Glutamatergic neuron (in vitro differentiated cells): ENCODE measurements at places on chromosomes 4 and X. TPM values are rescaled to one million over a fixed set of nuclear protein-coding genes. Genes with fewer than 3 reads are reported as not detected.

DNA sequence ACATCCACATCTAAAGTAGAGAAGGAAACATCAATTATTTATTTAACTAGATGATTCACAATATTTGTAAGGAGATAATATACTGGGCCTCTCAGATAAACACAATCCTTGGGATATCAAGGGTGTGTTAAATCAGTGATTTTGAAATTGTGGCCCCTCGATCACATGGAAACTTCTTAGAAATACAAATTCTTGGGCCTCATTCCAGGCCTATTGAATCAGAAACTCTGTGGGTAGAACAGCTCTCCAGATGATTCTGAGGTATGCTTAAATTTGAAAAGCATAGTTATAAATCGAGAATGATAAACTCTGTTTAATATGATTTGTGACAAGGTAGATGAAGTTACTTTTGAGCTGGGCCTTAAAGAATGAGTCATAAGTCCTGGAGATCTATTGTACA, 64.3 kb upstream of the GPR174 start:
- DNase-seq: no peak
- no peaks in the 10 kb centered on the region for H3K36me3 ChIP-seq
- no peaks in the 10 kb centered on the region for H3K27me3 ChIP-seq
- H3K4me1 ChIP-seq: no peaks in the 10 kb centered on the region

DNA sequence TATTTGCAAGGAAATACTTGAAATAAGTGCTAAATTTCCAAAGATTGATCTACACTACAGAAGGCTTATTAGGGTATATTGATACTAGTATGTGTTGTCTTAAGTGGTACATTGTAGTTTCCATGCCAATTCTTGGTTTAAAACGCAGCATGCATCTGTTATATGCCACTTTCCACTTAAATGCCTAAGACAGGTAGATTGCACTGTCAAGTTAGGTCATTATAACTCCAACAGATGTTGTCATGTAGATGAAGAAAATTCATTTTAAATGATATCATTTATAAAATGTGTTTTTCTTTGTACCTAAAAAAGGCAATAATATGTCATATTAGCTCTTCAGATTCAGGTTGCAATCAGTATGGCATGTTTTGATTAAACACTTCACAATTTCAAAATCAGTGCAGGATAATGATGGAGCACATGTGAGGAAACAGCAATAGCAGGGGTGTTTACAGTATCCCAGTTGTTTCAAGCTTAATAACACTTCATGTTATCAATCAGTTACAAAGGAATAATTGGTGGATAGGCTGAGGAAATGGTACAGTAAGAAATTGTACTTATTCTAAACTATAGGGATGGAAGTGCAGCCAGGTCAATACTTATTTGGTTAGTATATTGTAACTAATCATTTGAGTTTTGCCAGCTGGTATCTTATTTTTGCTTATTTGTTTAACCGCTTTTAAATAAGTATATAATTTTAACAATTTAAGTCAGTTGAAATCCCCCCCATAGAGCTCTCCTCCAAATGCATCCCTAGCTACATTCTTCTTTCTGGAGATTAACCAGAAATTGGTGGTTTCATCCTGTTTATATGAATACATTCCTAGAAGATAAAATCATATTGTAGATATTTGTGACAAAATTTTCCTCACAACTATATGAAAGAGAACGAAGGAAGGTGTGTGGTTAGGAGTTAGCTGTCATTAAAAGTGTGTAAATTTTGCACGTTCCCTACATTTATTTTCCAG, 454.4 kb upstream of the ATOH1 start:
- H3K4me1 ChIP-seq: peaks cover 3% of the 10 kb centered on the region
- no peak for DNase-seq
- H3K27me3 ChIP-seq: peaks cover 4% of the 10 kb centered on the region
- H3K36me3 ChIP-seq: no peaks in the 10 kb centered on the region
- no peak overlapping the region for H3K4me3 ChIP-seq
- no peak overlapping the region for H3K27ac ChIP-seq

GRCh38 chrX:19799319-19800182, 87.8 kb downstream of the SH3KBP1 start:
- peaks cover 16% of the 10 kb centered on the region for H3K4me1 ChIP-seq
- no peak for DNase-seq
- H3K27me3 ChIP-seq: peaks cover 3% of the 10 kb centered on the region
- H3K27ac ChIP-seq: peak overlapping the region; percentile 76
- no peaks in the 10 kb centered on the region for H3K36me3 ChIP-seq
- no peak overlapping the region for H3K4me3 ChIP-seq

- H3K36me3 ChIP-seq: no peaks in the 10 kb centered on the region
- no peak overlapping the region for H3K27ac ChIP-seq
- peak; percentile 48 for DNase-seq
Observed at GRCh38 chrX:10722851-10723250, 102.5 kb upstream of the MID1 start.

AMMECR1 gene
- total RNA-seq: 2.3 TPM

CCDC160 gene
- 0.69 TPM for total RNA-seq

CD40LG gene
- not detected for total RNA-seq

GRCh38 chr4:145324161-145324560, 143.8 kb upstream of the OTUD4 start:
- peaks cover 6% of the 10 kb centered on the region for H3K27me3 ChIP-seq
- H3K27ac ChIP-seq: no peak overlapping the region
- no peaks in the 10 kb centered on the region for H3K4me1 ChIP-seq
- DNase-seq: no peak

DNA sequence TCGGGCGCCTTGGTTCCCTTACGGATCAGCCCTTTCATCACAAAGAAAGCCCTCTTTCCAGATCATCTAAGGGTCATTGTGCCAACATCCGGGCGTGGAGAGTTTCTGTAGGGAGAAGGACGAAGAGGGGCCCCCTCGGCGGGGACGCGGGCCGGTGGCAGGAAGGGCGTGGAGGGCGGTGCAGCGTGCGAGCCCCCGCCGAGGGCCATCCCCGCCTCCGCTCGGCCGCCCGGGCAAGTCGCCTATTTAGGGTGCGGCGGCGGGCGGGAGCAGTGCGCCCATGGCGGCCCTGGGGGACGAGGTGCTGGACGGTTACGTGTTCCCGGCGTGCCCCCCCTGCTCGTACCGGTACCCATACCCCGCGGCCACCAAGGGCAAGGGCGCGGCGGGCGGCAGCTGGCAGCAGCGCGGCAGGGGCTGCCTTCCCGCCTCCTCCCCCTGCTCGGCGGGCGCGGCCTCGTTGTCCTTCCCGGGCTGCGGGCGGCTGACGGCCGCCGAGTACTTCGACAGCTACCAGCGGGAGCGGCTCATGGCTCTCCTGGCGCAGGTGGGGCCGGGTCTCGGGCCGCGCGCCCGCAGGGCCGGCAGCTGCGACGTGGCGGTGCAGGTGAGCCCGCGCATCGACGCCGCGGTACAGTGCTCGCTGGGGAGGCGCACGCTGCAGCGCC, at the start of gene ZAR1:
TSS of gene ZAR1 (plus strand) at position 241 of the 668 bp plus-strand sequence. CDS start at position 281, 40 bp downstream.
- H3K27me3 ChIP-seq: peaks cover 14% of the 10 kb centered on the region
- H3K4me3 ChIP-seq: peak within 1 kb of the TSS; percentile 74
- H3K36me3 ChIP-seq: peaks cover 10% of the 10 kb centered on the region
- no peak within 1 kb of the TSS for H3K27ac ChIP-seq

DNA sequence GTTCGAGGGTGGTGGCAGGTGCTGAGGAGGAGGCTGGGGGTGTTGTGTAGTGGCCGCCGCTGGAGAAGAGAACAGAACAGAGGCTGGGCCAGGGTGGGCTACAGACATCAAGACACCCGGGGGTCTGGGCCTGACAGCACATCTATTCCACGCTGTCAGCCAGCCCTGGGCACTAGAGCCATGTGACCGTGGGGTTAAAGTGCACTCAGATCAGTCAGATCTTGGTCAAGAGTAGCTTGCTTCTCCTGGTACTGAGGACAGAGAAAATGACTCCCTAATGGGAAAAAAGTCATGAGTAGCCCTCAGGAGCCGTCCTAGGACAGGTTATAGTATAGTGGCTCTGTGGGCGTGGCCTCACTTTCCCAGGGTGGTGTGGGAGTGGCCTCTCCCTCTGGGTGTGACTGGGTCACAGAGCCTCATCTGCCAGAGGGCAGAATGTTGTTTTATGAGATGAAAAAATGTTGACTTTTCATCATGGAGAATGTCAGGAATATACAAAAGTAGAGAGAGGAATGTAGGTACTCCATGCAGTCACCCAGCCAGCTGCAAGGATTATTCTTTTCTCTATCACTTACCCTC, 19.4 kb downstream of the TRMT44 start:
- peaks cover 3% of the 10 kb centered on the region for H3K4me1 ChIP-seq
- H3K27me3 ChIP-seq: no peaks in the 10 kb centered on the region
